Daoy (cell line): ENCODE measurements at places on chromosomes 1 and 21.

GRCh38 chr1:205421798-205422197, at the start of gene LEMD1:
Gene LEMD1 (minus strand): TSS chr1:205422056. CDS start chr1:205420536, 1,520 bp downstream.
- no peak for DNase-seq

GRCh38 chr1:106608841-106609240, 447.6 kb upstream of the PRMT6 start:
- DNase-seq = no peak

DNA sequence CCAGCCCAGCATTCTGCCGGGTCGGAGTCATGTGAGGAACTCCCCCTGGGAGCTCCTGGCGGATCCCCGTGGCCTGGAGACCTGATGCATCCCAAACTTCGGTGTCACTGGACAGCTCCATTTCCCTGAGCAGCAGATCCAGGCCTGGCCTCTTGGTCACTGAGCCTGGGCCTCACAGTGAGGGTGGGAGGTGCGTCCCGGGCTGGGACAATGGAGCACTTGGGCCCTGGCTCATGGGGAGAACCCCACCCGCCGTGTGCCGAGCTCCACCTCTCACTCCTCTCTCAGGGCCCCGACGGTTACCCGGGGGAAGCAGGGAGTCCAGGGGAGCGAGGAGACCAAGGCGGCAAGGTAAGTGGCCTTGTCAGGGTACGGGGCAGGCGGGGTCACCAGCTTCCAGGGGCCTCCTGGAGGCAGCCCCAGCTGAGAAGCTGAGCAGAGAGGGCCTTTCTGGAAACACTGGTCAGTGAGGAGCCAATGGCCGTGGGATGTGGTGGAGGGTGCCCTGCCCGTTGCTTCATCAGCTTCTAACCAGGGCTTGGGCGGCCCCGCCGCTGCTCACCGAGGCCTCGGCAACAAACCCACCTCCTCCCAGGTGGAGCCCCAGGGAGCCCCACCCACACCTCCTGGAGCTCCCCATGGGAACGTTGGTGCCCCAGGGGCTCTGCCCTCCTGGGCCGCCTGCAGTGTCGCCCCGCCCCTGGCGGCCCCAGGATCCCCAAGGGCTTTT, 19.8 kb downstream of the COL6A2 start:
- DNase-seq = no peak

- DNase-seq = no peak
These were observed 29.2 kb downstream of the ZNF281 start for GRCh38 chr1:200380589-200381021.

- no peak for DNase-seq
These were observed 7.3 kb upstream of the ADAM15 start for GRCh38 chr1:155043793-155044192.

DNA sequence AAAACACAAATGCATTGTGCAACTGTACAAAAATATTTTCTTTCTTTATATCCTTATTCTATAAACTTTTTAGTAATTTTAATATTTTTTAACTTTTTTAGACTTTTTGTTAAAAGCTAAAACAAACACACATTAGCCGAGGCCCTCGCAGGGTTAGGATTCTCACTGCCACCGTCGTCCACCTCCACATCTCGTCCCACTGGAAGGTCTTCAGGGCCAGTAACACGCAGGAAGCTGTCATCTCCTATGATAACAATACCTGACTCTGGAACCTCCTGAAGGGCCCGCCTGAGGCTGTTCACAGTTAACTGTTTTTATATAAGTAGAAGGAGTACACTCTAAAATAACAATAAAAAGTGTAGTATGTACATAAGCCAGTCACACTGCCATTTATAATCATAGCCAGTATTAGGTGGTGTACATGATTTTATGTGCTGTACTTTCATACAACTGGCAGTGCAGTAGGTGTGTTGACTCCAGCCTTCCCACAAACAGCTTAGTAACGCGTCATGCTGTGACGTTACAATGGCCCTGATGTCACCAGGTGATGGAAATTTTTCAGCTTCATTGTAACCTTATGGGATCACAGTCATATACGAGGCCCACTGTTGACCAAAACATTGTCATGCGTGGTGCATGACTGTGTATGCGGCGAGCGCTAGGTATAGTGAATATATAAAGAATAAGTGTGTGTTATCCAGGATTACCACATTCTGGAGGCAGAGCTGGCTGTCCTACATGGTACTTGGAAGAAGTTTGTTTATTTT, 8.8 kb downstream of the TFF2 start:
- DNase-seq = no peak

DNA sequence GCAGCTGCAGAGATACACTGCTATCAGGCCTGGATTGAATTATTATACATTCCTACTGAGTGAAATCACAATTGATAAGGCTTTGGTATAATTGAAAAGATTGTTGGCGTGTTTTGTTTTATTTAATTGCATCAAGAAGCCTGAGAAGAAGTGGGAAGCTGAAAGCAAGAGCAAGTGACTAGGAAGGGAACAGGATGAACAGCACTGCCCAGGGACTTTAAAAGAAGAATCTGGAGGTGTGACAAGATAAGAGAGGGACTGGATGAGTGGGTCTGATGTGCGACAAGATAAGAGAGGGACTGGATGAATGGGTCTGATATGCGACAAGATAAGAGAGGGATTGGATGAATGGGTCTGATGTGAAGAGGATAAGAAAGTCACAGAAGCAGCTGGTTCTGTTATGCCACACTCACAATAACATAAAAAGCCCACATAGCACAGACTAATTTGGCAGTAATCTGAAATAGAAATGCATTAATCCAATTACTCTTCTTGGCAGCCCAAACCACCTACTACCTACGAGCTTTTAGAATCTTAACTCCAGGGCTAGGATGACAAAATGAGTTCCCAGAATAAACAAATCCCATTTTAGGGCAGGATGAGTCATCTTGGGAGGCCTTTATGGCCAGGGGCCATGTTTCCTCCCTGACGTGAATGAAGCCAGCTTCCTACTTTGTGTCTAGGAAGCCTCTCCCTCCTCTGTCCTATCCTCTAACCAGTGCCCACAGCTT, 129.7 kb downstream of the DUSP10 start:
- peak; percentile 86 for DNase-seq

DNA sequence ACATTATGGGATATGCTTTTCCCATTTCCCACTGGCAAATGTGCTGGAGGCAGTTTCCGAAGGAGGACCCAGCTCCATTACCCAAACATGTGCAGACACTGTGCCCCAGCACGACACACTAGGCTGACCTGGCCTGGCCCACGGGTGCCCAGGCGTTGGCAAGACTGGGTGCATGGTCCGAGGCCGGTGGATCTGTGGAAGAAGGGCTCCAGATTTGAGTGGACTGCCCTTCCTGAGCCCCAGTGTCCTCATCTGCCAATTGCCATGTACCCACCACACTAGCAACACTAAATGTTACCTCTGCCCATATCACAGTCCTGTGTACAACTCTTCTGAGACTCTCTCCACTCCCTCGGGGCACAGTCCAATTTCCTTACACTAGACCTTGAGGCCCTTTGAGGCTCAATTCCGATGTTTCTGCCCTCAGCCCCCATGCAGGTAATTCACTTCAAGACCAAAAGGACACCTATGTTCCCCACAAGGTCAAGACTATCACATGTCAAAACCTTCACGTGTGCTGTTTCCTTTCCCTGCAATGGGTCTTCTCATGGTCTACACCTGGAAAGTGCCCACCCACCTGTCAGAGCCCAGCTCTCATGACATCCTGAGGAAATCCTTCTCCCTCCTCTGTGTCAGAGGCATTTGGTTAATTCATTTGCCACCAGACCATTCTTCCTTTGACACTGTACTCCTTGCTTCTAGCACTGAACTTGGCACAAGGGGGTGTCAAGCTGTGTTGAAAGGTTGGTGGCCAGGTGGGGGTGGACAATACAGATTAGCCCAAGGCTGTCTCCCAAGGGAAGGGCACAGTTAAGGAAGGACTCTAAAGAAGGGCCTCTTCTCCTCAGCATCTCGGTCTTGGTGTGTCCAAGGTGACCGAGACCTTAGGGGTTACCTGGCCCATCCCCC, 124.9 kb downstream of the DMRTB1 start:
- no peak for DNase-seq

GRCh38 chr1:9292361-9293240, at the start of gene SPSB1:
Gene SPSB1 (plus strand): TSS chr1:9292894. CDS start chr1:9355892, 62,998 bp downstream.
- peak; percentile 85 for DNase-seq

DNA sequence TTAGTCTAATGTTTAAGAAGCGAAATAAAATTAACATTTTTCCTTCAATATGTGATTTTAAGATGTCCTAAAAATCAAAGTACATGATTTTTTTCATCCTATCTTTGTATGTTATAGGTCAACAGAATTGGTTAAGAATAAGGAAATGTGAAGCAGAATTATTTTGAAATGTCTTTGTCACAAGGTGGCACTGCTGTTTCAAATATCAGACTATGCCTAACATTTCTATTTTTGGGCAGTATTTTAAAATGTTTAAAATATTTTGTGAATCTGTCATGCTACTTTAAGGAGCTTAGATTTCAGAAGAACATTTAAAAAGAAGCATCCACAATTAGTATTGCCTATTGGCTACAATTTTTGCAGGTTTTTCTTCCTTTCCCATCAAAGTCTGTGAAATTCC, 38.7 kb downstream of the AMY1C start:
- no peak for DNase-seq

GRCh38 chr1:167357305-167357704, 136.6 kb downstream of the POU2F1 start:
- no peak for DNase-seq

GRCh38 chr21:45747233-45747766, 103.8 kb downstream of the PCBP3 start:
- DNase-seq = peak; percentile 30

- no peak for DNase-seq
These were observed 166.4 kb downstream of the PBX1 start for GRCh38 chr1:164725401-164725800.

GRCh38 chr1:10733474-10734366, 62.7 kb downstream of the CASZ1 start:
- DNase-seq = no peak

GRCh38 chr1:41733021-41733420, 185.7 kb downstream of the HIVEP3 start:
- no peak for DNase-seq

- no peak for DNase-seq
These were observed 102.7 kb downstream of the KCND3 start for GRCh38 chr1:111886741-111887140.

GRCh38 chr1:8481650-8482380, 163.9 kb downstream of the SLC45A1 start:
- DNase-seq = no peak

DNA sequence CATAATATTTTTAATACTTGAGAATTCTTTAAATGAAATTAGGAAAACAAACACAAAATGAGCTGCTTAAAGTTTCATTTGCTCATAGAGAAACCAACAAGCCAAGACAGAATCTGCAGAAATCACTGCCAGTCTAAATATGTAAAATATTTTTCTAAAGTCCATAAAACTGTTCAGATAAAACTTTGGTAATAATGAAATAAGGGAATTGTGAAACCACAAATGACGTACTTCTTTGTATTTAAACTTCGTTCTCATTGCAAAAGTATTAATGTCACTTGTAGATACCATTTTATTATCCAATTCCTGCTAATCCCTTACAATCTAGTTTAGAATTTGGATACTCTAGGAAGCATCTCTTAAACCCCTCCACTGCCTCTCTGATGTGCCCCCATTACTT, 234.5 kb upstream of the NEGR1 start:
- no peak for DNase-seq

DNA sequence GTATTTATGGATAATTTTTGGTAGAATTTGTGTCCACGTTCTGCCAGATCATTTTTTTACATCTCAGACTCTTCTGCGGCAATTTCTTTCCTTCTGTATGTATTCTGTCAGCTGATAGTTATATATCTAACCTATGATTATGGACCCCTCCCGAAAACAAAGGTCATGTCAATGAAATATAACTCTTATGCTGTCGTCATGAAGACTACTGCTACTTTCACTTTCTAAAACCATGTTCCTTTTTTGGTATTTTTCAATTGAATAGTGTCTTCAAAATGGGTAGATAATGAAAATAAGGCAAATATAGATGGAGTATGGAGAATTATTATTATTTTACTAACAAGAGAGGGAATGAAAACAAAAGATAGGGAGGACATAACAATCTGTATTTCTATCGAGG, 3.2 kb downstream of the ANGPTL1 start:
- peak; percentile 11 for DNase-seq

GRCh38 chr1:74012583-74012982, 185.4 kb downstream of the LRRIQ3 start:
- DNase-seq = no peak

DNA sequence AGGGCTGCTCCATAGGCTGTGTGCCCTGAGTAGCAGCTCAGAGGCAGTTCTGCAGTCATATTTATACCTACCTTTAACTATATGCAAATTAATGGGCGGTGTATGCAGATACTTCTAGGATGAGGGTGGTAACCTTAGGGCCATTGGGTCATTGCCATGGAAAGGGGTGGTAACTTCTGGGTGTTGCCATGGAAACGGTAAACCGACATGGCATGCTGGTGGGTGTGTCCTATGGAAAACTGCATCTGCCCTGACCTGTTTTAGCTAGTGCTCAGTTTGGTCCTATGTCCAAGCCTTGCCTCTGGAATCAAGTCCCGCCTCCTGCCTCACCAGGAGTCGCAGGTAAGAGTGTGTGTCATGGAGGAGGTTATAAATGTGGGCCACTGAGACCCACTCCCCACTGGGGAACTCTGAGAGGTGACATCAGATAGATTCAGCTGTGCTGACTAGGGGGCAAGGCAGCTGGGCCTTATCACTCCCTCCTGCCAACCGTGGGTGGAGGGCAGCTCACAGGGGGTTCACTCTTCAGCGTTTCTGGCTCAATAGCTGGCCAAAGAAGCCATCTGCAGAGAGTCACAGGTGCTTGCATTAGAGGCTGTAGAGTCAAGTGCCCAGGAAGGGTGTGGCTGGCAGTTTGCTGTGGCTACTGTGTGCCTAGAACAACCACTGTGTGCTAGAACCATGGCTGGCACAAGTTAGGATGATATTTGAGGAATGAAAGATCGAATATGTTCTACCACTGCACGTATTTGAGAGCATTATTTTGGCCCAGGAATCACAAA, 19.0 kb downstream of the BACE2 start:
- peak; percentile 21 for DNase-seq

GRCh38 chr1:29519788-29520110, 283.4 kb downstream of the PTPRU start:
- DNase-seq = no peak

DNA sequence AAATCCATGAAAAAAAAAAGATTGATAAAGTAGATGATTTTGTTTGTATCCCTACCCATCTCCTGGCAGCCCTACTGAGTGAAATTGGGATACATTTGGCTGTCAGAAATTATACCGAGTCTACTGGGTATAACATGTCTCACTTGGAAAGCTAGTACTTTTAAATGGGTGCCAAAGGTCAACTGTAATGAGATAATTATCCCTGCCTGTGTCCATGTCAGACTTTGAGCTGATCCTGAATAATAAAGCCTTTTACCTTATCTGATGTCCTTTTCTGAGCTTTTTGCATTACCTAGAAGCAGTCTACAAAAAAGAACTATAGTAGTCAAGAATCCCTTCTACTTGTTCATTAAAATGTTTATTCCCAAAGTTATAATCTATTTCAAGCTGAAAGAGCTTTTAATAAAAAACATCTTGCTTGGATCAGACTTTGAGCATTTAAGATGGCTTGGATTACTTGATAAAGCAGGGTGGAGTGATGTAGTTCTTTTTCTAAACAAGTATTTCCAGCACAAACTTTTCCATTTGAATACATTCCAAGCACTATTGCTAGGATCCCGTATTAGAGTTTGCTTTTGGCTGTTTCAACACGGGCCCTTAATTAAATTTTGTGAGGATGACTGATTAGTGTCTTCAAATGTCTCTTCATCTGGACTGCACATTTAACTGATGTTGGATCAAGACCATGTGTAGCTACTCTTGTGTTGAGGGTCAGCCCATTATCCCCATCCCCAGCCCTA, 69.2 kb downstream of the DTL start:
- no peak for DNase-seq
